IMR-90 (cell line): ENCODE measurements at places on chromosomes 12 and 14. TPM values are rescaled to one million over a fixed set of nuclear protein-coding genes. Genes with fewer than 3 reads are reported as not detected.

GRCh38 chr14:33674927-33675326 lies 275.9 kb downstream of the EGLN3 start:
- DNase-seq, result no peak

- no peak for DNase-seq
Observed at GRCh38 chr12:123886931-123887582, 85.6 kb downstream of the CCDC92 start.

DNA sequence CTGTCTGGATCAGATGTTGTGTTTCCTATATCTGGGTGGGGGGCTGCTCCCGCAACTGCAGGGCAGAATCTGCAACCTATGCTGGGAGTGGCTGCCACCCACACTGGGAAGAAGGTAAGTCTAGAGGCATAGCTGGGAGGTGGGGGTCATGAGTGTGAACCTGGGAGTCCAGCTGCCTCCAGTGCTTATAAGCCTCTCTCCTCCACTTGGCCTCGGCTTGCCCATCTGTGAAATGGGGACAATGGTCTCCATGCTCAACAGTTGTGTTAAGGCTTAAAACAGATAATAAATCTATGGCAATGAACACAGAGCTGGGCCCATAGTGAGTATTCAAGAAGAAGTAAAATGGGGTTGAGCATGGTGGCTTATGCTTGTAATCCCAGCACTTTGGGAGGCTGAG lies 90.0 kb downstream of the RBM19 start:
- no peak for DNase-seq

GRCh38 chr12:122726080-122726558 lies 4.5 kb downstream of the HCAR1 start:
- DNase-seq, result no peak

- DNase-seq, result peak; percentile 15
Observed at GRCh38 chr12:121468499-121468801, 68.5 kb downstream of the RNF34 start.

DNA sequence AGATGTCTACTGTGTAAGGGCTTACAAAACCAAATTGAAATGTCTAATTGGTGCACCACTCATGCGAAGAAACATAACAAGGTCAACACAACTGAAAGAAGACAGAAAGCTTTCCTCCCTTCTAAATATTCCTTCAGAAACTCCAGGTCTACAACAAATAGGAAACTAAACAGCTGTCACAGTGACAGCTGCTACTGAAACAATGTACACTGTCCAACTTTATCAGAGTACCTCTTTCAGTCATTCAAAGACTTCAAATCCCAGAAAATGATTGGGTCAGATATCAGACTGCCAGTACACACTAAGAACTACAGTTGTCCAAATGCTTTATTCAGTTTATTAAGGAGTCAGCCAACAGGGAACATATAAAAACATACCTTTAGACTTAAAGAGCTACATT lies 35.2 kb downstream of the CEP128 start:
- no peak for DNase-seq

DNA sequence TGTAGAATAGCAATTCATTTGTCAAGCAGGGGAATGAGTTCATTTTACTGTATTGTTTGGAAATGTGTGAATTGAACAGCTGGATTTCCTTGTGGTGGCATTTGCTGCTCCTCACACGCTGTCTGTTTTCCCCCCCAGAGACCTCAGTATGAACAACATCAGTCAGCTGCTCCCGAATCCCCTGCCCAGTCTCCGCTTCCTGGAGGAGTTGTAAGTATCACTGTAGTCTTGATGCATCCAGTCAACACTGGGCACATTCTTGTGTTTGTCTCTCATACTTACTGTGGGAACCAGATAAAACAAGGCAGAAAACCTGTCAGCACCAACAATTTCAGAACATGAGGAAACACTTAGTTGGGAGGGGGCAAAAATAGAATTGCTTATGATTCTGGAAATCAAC lies 64.9 kb downstream of the LGR5 start:
- no peak for DNase-seq

GRCh38 chr12:85641796-85642195 lies 194.4 kb downstream of the RASSF9 start:
- peak; percentile 28 for DNase-seq

DNA sequence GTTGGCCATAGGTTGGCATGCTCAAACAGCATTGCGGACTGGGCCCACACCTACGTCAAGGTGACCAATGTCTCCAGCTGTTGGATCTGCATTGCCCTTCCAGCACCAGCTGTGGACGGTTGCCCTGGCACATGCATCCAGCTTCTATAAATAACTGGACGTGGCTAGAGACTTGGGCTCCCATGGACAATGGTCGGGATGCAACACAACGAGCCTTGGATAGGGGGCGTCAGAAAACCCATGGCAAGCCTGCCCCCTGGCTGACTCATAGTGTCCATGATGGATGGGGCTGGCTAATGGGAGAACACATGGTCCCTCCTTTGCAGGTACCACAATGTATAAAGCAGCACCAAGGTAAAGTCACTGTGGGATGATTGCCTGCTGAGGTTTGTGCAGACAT lies 331.6 kb upstream of the FAR2 start:
- DNase-seq, result no peak

DNA sequence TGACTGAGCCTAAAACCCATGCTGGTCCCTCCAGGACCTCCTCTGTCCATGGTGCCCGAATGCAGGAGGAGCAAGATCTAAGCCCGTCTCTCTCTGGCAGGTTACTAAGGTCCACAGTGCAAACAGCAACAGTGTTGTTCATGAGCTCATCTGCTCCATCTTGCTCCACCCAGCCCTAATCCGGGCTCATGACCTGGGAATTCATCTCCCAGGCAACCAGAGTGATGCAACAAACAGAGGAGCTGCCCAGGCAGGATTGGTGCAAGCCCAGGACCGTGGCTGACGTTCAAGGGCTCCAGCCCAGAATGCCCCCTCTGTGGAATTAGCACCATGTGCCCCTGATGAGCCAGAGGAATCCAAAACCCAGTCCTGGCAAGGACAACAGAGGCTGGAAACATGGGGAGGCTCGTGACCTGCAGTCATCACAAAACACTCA lies 29.9 kb downstream of the HSPB8 start:
- DNase-seq, result peak; percentile 38

GRCh38 chr12:28787151-28787550 lies 361.9 kb upstream of the FAR2 start:
- peak; percentile 29 for DNase-seq

DNA sequence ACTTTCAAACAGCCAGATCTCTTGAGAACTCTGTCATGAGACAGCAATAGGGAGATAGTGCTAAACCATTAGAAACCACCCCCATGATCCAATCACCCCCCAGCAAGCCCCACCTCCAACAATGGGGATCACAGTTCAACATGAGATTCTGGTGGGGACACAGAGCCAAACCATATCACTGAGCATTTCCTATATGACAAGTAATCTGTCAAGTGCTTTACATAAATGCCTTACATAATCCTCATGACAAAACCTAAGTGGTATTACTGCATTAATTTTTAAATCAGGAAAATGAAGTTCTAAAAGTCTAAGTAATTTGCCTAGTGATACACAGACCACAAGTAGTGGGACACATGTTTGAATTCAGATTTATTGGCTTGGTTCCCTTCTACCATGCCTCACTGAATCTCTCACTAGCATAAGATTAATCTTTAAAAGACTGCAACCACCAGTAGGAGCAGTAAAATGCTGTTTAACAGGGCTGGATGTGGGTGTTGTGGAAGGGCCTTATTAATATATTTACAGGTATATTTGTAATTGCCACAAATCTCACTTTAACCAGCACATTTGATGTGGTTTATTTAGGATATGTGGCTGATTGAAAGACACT lies 323.1 kb upstream of the FBXO33 start:
- no peak for DNase-seq

GRCh38 chr14:54803396-54803795 lies 99.2 kb downstream of the GCH1 start:
- DNase-seq, result no peak

DNA sequence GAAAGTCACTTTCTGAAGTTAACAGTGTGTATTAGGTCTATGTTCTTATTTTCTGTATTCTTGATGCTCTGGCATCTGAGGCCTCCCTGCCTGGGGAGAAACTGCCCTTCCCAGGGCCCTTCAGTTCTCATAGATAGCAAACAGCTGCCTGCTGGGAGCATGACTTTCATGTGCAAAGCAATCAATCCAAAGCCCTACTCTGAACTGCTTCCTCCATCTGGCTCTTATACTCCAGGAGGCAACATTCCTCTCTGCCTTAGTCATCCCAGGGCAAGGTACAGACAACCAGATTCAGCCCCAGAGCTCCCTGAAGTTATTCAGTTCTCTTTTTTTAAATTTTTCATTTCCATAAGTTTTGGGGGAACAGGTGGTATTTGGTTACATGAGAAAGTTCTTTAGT lies 41.7 kb upstream of the RIN3 start:
- peak; percentile 93 for DNase-seq

DNA sequence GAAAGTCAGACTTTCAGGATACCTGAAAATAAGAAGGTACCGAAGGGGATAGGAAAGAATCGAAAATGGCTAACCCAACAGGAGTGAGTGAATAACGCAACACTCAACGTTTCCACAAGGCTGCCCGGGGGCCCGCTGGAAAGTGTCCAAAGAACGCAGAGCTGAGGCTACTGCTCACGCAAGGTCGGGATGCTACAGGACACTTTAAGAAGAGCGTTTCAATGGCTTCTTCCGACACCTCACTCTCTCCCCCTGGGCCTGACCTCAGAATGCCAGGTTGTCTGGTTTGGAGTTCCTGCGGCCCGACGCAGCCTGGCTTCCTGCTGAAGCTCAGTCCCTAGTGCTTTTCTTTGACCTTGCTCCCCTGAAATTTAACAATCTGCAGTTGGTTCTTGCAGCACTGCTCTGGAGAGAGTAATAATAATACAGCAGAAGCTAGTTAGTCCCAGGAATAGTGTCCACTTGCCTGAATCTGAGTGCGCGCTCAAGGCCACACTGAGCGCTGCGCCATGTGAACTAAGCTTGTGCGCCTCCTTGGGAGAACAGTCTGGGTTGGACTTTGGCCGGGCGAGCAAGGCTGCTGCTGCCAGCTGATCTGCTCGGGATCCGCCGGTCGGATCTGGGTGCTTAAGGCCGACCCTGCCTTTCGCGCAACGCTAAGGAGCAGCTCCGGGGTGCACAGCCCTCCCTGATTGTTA lies 2.0 kb upstream of the ALX1 start:
- no peak for DNase-seq

DNA sequence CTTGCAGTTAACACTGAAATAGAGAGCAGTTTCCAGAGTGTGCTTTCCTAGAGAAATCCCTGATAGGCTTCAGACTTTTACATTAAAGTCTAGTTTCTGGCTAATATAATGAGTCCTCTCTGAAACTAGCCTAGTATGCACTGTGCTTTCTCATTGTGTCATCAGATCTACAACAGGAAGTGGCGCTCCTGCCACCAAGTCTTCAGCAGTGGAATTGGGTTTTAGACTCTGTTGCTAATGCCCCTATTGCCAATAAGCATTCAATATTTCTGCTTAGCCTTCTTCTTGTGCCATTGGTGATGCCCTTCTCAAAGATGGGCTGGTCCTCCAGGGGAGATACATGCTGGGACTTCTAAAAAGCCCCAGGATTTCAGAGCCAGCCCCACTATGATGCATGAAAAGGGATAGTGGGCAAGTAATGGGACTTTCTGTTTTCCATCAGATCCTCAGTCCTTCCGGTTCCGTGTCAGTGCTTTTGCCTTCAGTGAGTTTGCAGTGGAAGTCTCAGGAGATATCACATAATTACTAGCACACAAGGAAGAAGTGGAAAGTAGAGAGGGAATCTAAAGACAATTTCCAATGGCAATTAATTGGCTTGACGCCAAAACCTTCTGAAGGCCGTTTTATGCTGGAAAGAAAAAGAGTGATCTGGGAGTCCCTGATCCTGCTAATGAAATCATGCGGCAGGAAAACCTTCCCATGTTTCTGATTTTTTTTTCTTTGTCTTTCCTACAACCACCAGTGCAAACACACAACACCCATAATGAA lies 50.0 kb downstream of the SSPN start:
- DNase-seq, result no peak

The OR6J1 gene
- not detected in 2 replicates for polyA plus RNA-seq

The SYT10 gene
- polyA plus RNA-seq, result not detected in 2 replicates

The PLEKHG3 gene
- 8.4 and 10.6 TPM in 2 replicates for polyA plus RNA-seq

The ATP5F1B gene
- polyA plus RNA-seq, result 853 and 915 TPM in 2 replicates

The CFAP251 gene
- polyA plus RNA-seq, result 6.8 and 7.8 TPM in 2 replicates

The CRIP1 gene
- 0.21 and 1.0 TPM in 2 replicates for polyA plus RNA-seq

The PLA2G1B gene
- polyA plus RNA-seq, result not detected in 2 replicates

The TMEM121 gene
- polyA plus RNA-seq, result 6.3 and 8.5 TPM in 2 replicates
